ENCODE measurements at places on chromosomes 11 and 22.

DNA sequence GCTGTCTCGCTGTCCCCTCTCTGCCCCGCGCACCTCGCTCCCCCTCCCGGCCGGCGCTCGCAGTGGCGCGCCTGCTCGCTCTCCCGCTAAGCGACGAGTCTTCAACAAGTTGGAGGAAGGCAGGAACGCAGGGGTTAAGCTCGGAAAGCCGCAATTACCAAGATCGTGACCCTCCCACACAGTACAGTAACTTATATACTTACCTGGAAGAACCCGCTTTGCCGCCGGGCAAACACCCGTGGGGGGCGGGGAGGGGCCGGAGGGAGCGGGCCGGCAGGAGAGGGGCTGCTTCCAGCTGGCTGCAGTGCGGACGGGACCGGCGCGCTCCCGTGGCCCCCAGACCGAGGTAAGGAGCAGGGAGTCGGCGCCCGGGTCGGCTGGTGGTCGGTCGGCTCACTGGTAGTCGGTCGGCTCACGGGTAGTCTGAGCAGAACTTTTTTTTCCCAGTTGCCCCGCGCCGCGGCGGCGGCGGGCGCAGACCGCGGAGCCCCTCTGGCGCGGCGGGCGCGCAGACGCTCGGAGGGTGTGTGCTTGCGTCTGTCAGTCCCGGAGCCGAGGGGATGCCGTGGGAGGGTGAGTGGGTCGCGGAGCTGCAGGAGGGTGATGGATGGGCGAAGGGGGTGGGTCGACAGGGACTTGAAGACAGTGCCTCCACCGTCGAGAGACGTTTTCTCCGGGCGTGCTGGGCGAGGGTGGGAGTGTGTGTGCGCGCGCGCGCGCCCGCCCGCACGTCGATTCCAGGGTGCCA, 101.2 kb upstream of the HSD17B12 start:
- DNase-seq, result no peak

DNA sequence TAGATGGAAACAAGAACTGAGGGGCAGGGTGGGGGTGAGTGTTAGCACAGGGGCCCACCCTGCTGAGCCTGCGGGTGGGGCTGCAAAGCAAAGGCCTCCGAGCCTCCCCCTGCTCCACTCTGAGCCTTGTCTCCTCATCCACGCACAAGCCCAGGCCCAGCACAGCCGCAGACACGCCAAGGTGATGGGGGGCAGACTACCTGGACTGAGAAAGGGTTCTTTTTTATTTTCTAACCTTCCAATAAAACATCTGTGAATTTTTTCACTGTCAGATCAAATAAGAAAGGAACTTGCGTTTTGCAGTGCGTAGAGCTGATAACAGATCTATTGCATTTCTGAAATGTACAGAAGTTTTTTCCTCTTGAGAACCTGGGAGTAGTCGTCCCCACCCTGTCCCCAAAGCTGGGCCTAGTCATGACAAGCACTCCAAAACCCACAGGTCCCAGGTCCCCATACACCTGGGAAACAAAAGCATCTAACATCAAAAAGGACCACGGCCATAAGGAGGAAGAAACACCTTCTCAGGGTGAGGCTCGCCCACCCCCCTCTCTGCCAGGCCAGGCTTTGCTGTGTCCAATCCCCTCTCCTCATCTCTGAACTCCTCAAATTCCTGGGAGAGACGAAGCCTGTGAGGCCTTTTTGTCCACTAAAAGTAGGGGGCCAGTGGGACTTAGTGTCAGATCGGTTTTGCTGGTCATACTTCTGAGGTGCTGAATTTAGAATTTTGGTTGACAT, 22.7 kb upstream of the CD5 start:
- no peak for DNase-seq

- no peak for DNase-seq
These were observed 4.1 kb upstream of the STT3A start for GRCh38 chr11:125588505-125588904.

DNA sequence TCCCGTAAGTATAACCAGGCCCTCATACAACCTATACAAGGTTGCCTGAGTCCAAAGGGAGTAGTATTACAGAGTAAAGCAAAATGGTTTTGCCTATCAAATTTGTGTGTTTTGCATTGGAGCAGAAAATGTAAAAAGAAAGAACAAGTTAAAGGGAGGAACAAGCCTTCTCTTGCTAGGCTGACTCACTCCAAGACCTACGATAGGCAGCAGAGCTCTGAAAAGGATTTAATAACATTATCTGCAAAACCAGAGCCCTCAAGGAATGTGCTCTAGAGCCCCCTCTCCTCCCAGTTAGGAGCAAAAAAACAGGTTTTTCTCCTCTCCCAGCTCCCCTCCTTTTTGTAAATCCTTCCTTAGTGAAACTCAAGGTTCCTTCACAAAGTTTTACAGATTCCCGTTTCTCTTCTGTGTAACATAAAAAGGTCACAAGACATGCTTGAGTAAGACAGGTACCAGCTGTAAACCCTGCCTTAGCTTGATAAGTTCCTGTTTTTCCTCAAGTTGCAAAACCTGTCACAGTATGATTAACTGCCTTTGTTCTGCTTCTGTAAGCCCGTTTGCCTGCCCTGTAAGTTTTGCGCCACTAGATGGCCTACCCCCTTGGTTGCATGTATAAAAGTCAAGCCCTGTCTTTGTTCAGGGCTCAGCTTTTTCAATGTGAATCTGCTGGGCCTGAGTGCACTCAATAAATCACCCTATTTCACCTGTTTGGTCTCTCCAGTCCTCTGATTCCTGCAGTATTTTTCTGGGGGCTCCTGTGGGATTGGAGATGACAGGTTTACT, 498.2 kb downstream of the KCNA4 start:
- DNase-seq, result peak; percentile 89

GRCh38 chr11:125982348-125982730, 36.5 kb downstream of the VSIG10L2 start:
- no peak for DNase-seq

DNA sequence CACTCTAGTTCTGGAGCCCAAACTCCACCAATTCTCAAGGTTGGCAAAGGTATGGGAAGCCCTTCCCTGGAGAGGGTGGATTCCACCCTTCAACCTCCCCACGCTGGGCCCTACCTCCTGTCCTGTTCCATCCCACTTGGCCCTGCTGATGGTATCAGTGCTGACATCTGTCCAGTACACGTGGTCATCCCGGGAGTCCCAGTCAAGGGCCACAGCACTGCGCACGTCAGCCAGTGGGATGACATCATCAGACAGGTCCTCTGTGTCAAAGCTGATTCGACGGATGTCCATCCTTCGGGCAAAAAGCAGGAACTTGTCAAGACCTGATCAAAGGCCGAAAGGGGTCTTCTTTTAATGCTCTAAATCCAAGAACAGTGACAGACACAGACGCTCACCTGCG, 32.1 kb downstream of the LRP4 start:
- no peak for DNase-seq

GRCh38 chr11:128506999-128507611, 80.3 kb downstream of the ETS1 start:
- peak; percentile 78 for DNase-seq
